Adrenal gland (tissue), 19 donors: ENCODE measurements at places on chromosomes 6 and 20.

DNA sequence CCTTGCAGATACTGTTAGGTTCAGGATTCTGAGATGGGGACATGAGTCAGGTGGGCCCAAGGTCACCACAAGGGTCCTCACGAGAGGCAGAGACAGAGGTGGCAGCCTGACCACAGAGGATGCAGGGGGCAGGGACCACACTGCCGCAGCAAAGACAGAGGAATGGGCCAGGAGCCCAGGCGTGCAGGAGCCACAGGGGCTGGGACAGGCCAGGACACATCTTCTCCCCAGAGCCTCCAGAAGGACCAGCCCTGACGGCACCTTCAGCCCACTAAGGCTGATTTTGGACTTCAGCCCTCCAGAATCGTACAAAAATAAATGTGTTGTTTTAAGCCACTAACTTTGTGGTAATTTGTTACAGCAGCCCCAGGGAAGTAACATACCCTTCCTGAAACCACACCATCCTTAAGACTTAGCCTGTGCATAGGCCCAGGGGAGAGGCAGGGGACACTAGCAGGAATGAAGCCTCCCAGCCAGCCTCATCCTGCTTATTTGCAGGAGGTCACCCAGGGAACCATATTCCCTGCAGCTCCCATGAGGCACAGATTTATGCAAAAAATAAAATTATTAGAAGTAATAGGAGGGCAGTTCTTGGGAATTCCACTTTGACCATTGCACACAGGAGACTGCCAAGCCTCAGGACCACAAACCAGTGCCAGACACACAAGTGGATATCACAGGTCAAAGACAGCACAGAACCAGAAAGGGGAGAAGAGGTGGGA, 119.3 kb upstream of the CST7 start:
- H3K27me3 ChIP-seq, result no peaks in the 10 kb centered on the region
- H3K27ac ChIP-seq, result no peak overlapping the region
- H3K36me3 ChIP-seq, result no peaks in the 10 kb centered on the region
- H3K4me1 ChIP-seq, result no peaks in the 10 kb centered on the region

GRCh38 chr20:48220033-48220633, 434.9 kb upstream of the SULF2 start:
- no peak for DNase-seq
- H3K36me3 ChIP-seq, result no peaks in the 10 kb centered on the region
- H3K4me1 ChIP-seq, result no peaks in the 10 kb centered on the region
- no peak overlapping the region for H3K4me3 ChIP-seq
- no peak overlapping the region for H3K27ac ChIP-seq
- H3K27me3 ChIP-seq, result no peaks in the 10 kb centered on the region

GRCh38 chr6:166434336-166434735, 51.6 kb upstream of the MPC1 start:
- H3K27ac ChIP-seq, result no peak overlapping the region
- no peak overlapping the region for H3K4me3 ChIP-seq
- no peaks in the 10 kb centered on the region for H3K4me1 ChIP-seq
- no peak for DNase-seq

- H3K27me3 ChIP-seq, result no peaks in the 10 kb centered on the region
- DNase-seq, result no peak
- no peak overlapping the region for H3K4me3 ChIP-seq
These were observed 450.0 kb upstream of the POU3F2 start for GRCh38 chr6:98384334-98384733.

DNA sequence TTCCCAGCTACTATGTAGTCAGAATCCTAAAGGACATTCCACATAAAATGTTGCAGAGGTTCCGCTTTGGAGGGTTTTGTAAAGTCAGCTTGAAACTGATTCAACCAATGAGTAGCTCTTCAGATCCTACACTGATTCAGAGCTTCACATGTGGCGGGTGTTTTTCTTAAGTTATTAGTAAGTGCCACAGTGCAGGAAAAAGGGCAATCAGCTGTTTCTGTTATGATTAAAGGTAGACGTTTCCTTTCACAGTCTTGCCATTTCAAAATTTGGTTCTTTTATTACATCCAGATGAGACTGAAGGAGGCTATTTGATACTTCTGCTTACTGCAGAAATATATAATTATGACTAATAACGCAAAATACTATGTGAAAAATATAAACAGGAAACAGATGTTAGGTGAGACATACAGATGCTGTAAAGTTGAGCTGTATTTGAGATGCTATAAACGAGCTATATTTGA, 443.9 kb downstream of the CDKAL1 start:
- no peak for DNase-seq
- no peaks in the 10 kb centered on the region for H3K4me1 ChIP-seq
- H3K27ac ChIP-seq, result no peak overlapping the region
- H3K36me3 ChIP-seq, result no peaks in the 10 kb centered on the region
- H3K4me3 ChIP-seq, result no peak overlapping the region
